ENCODE measurements at places on chromosomes 3 and 15.
A peak's percentile ranks its signal among the peaks of the same experiment; 100 is the strongest.

GRCh38 chr15:66225656-66226274, 27.8 kb downstream of the MEGF11 start:
- DNase-seq: no peak

GRCh38 chr3:63639806-63640205, 12.7 kb upstream of the SNTN start:
- DNase-seq: no peak

GRCh38 chr3:129010310-129010956, 9.3 kb downstream of the EFCC1 start:
- no peak for DNase-seq

- DNase-seq: no peak
Observed at GRCh38 chr3:20669675-20670074, 483.7 kb upstream of the SGO1 start.

DNA sequence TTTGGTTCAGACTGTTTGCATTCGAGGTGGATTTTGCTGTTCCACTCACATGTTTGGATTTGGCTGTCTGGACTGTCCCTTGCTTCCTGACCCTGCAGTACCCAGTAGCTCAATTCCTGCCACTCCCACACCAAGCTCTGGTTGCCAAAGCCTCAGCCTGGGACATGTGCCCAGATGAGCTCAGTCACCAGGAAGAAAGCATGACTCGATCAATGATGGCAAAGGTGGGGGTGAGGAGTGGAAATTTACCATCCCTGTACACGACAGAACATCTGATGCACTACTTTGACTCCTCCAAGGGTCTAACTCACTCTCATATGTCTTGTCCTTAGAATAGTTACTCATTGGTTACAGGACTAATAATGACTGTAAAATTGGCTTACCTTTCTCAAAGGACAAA, 45.2 kb downstream of the ZNF385D start:
- no peak for DNase-seq

DNA sequence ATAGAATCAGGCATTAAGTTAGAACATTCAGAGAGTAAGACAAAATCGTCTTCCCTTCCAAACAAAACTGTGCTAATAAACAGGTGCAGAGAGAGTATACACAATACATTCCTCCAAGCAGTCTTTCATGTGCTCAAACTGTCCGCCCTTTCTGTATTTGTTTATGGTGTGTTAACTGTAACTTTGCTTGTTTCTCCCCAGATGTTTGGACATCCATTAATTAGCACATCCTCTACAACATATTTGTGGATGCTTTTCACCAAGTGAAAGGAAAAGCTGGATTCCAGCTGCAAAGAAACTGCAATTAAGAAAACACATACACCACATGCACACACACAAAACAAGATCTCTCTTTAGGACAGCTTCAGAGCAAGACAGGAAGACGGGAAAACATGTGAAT, 912.6 kb downstream of the NTRK3 start:
- no peak for DNase-seq

DNA sequence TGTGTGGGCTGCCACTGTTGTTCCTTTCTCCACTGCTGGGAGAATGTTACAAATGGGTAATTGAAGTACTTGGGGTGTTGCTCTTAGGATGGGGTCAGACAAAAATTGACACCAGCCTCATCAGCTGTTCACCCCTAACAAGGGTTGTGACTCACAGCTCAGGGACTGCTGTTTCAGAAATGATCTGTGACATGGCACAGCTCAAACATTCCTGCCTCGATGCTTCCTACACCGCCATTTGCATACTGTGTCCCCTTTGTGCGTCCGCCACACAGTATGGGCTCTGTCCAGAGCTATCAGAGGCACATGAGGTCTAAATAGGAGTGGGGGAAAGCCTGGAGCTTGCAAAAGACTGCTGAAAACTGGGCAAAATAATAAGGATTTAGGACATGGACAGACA, 43.9 kb downstream of the CCNL1 start:
- no peak for DNase-seq

DNA sequence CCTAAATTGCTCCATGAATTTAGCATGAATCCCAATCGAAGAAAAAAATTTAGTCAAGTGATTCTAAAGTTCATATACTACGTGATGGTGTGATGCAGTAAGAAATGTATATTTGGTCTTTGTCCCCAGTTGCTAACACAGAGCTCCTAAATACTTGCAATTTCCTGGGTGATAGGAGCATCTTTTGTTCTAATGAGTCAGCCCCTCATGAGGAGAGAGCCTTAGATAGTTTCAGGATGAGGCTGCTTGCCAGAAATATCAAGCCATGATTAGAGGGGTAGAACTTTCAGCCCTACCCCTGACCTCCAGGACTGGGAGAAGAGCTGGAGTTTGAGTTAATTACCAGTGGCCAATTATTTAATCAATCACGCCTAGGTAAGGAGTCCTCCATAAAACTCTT, 170.2 kb downstream of the PDE8A start:
- no peak for DNase-seq

DNA sequence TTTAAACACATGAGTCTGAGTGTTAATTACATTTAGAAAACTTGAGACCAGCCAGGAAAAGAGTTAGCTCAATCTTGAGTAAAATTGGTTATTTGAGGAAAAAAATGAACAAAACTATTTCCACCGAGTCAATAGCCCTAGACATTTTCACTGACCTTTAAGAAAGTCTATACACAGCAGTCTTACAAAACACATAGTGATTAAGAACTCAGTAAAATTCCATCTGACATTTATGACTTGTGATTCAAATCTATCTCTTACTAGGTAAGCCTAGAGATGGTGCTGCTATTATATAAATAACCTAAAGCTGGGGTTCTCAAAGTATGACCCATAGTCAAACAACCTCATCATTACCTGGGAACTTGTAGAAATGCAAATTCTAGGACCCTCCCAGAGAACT, 109.1 kb upstream of the COL8A1 start:
- DNase-seq: no peak

GRCh38 chr3:126883241-126883640, 99.7 kb upstream of the PLXNA1 start:
- DNase-seq: no peak

DNA sequence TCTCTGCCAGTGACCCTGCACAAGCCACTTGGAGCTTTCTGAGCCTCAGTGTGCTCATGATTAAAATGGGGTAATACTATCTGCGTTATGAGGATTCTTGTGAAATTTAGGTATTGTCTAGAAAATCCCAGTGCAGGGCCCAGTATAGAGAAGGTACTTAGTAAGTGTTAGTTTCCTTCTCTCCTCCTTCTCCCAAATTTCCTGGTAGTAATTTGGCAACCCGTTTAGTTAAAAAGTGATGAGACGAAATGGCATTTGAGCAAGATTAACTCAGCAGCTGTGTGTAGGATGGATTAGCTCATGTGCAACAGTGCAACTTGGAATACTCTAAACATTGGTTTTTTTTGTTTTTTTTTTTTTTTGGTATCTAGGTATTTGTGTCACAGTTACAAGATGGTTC, 84.6 kb downstream of the SLCO3A1 start:
- no peak for DNase-seq

- DNase-seq: no peak
Observed at GRCh38 chr3:96619475-96619874, 194.9 kb upstream of the EPHA6 start.

GRCh38 chr3:116339441-116340028, 105.8 kb downstream of the LSAMP start:
- no peak for DNase-seq

- no peak for DNase-seq
Observed at GRCh38 chr15:89615135-89615534, 39.9 kb downstream of the TICRR start.

GRCh38 chr15:69320977-69321554, 22.4 kb downstream of the PAQR5 start:
- no peak for DNase-seq

DNA sequence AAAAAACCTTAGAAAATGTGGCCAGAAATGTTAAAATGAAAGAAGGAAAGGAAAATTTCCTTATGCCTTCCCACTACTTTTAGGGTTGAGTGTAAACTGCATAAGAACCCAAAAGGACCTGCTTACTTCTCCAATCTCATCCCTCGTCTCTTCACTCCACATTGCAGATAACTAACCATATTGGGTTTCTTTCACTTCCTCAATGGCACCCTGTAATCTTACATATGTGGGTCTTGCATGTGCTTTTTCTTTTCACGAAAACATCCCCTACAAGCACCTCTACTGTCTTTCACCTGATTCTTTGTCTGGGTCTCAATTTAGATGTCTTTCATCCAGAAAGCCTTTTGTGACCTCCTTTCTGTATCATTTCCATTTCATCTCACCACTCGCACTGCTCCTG, 23.1 kb downstream of the EOMES start:
- no peak for DNase-seq

- DNase-seq: no peak
Observed at GRCh38 chr3:151686257-151686656, 47.5 kb upstream of the AADACL2 start.

DNA sequence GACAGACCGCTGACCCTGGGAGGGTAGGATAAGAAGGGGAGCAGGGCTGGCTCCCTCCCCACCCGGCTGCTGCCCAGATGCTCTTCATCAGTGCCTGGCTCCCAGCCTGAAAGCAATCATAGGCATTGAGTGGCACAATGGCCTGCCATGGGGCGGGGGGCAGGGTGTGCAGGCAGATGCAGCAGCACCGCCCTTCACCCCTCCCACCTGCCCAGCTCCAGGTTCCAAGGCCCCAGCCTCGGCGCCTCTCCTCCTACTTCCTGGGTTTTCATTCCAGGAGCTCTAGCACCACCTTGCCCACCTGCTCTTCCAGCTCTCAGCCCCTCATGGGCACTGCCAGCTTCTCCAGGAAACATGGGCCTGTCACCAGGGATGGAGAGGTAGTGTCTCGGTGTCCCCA, 101.7 kb downstream of the MEGF11 start:
- no peak for DNase-seq

DNA sequence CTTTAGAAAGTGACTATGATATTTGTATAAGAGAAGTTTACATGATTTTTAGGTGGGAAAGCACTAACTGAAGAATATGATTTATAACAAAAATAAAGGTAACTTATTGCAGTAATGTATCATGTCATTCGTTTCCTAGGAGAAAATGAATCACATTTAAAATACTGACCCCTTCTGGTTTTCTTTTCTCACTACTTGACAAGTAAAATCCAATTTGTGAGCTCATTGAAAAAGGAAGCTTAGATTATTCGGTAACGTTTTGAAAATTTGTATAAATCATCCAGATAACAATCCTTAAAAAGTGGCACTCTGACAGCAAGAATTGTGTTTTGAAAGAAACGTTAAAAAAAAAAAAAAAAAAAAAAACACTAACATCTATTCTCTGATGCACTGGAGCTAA, 39.0 kb downstream of the NSUN3 start:
- peak; percentile 3 for DNase-seq

DNA sequence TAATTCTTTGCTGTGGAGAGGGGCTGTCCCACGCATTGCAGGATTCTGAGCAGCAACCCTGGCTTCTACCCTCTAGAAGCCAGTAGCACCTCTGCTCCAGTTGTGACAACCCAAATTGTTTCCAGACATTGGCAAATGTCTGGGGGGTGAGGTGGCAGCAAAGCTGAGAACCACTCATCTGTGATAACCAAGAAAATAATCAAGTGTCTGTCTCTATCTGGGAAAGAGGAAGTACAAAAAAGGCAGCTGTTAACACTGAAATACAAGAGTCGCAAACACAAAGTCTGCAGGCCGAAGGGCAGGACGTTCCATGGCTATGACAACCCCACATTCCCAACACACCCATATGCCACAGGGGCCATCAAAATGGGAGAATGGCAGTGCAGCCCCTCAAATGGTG, 42.2 kb upstream of the GNB5 start:
- no peak for DNase-seq

- no peak for DNase-seq
Observed at GRCh38 chr3:95311272-95311671, 1248.4 kb downstream of the NSUN3 start.

- DNase-seq: no peak
Observed at GRCh38 chr3:117226932-117227331, 517.4 kb downstream of the TUSC7 start.

- no peak for DNase-seq
Observed at GRCh38 chr3:15667484-15667883, 65.9 kb downstream of the BTD start.

DNA sequence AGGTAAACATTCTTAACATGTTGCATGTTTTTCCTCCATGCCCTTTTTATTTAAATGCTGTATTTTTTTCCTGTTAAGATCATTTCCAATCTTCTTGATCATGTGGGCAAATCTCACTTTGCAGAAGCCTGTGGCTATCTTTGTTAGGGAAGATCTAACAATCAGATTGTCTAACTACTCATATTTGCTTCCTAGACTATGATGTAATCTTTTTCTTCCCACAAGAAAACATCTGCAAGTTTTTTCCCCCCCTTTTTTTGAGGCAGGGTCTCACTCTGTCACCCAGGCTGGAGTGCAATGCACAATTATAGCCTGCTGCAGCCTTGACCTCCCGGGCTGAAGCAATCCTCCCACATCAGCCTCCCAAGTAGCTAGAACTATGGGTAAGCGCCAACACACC, 15.0 kb upstream of the LMOD3 start:
- no peak for DNase-seq

- no peak for DNase-seq
Observed at GRCh38 chr3:160287666-160288065, 62.4 kb downstream of the C3orf80 start.

- DNase-seq: no peak
Observed at GRCh38 chr3:36591959-36592358, 172.4 kb downstream of the DCLK3 start.

DNA sequence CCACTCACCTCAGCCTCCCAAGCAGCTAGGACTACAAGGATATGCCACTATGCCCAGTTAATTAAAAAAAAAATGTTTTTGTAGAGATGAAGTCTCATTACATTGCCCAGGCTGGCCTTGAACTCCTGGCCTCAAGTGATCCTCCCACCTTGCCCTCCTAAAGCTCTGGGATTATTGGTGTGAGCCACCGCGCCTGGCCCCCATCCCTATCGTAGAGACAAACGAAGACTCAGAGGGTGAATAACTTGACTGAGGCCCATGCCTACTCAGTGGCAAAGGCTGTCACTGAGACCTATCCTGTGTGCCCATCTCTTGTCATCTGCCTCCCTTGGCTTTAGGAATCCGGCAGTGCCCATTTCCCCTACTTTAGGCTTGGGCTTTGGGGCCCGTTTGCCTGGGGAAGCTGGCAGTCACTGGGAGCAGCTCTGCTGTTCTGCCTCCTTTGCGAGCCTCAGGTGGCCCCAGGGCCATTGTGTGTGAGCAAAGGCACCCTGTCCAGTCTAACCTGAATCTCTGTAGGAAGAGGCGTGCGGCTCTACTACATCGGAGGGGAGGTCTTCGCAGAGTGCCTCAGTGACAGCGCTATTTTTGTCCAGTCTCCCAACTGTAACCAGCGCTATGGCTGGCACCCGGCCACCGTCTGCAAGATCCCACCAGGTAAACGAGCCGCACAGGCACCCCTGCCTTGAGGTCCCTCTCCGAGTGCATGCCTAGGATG, 70.1 kb downstream of the AAGAB start:
- no peak for DNase-seq

All from HCT116 (cell line).